T-helper 17 cell (primary cell): ENCODE measurements at places on chromosomes 16 and 17. TPM values are rescaled to one million over a fixed set of nuclear protein-coding genes. Genes with fewer than 3 reads are reported as not detected.

SGCA gene
- total RNA-seq = not detected

IRX6 gene
- not detected for total RNA-seq

CCDC78 gene
- total RNA-seq = 3.7 TPM

CTRB1 gene
- total RNA-seq = not detected

FBXW10B gene
- 0.78 TPM for total RNA-seq

FAM20A gene
- total RNA-seq = not detected

COX6A2 gene
- not detected for total RNA-seq

GRCh38 chr16:82157836-82158235 is 12.2 kb downstream of the MPHOSPH6 start:
- no peaks in the 10 kb centered on the region for H3K27me3 ChIP-seq
- H3K4me1 ChIP-seq = peaks cover 14% of the 10 kb centered on the region
- peak overlapping the region; percentile 86 for H3K27ac ChIP-seq
- no peak for DNase-seq

- H3K4me1 ChIP-seq = no peaks in the 10 kb centered on the region
- no peak overlapping the region for H3K27ac ChIP-seq
- no peaks in the 10 kb centered on the region for H3K36me3 ChIP-seq
- no peak for DNase-seq
- H3K4me3 ChIP-seq = no peak overlapping the region
Measured at GRCh38 chr17:19295473-19296135, 58.4 kb downstream of the EPN2 start.

GRCh38 chr17:75064867-75065561 is 18.0 kb downstream of the KCTD2 start:
- no peaks in the 10 kb centered on the region for H3K27me3 ChIP-seq
- peak overlapping the region; percentile 88 for H3K27ac ChIP-seq
- peaks cover 25% of the 10 kb centered on the region for H3K4me1 ChIP-seq
- peaks cover 3% of the 10 kb centered on the region for H3K36me3 ChIP-seq
- H3K4me3 ChIP-seq = no peak overlapping the region

DNA sequence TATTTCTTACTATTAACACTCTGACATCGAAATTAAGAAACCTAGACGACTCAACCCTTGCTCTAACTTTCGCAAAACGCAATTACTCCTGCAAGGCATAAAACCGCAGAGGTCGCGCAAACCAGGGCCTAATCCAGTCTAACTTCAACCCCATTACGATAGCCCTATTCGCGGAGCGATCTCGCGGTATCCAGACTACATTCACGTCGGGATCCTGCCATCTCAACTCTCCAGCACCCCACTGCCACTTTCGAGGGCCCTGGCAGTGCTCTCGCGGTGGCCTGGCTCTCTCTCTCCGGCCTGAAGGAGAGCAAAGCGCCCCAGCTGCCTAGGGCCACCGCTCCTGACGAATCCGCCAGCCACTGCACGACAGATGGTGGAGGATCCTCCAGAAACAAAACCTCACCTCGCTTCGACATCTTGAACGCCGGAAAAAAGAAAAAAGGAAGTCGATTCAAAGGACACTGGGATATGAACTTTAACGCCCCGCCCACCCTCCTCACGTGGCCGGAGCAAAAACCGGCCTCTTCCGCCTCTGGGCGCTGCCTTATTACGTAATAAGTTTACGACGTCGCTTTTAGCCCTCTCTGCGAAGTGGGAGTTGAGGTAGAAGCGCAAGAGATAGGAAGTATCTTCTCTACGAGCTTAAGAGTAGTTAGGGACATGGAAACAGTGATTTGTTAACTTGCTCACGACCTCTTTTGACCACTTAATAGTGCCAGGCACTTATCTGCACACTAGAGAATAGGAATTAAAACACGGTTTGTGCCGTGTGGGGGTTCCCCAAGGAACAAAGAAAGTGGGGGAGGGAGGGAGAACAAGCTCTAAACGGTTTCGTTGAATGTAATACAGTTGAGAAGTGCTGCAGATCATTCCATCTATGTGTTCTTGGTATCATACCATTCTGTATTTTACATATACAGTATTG is at the start of gene RPL23:
RPL23 (minus strand) TSS at position 430 of the 928 bp plus-strand sequence; CDS start at position 419, 11 bp downstream.
- peaks cover 42% of the 10 kb centered on the region for H3K4me1 ChIP-seq
- peak within 1 kb of the TSS; percentile 99 for H3K27ac ChIP-seq
- H3K4me3 ChIP-seq = peak within 1 kb of the TSS; percentile 97
- DNase-seq = peak; percentile 72

DNA sequence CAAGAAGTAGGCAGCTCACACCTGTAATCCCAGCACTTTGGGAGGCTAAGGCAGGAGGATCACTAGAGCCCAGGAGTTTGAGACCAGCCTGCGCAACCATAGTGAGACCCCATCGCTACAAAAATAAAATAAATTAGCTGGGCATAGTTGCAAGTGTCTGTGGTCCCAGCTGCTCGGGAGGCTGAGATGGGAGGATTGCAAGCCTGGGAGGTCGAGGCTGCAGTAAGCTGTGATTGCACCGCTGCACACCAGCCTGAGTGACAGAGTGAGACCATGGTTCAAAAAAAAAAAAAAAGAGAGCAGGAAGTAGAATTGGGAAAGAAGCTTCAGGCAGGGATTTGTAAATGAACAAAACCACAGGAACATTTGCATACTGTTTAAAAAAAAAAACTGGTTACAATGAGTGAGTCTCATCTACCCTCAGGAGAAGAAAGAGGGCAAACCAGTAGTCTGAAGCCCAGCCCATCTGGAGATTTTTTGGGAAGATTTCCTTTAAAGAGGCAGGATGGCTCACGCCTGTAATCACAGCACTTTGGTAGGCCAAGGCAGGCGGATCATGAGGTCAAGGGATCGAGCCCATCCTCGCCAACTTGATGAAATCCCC is 7.9 kb downstream of the MPV17L start:
- H3K27me3 ChIP-seq = peaks cover 7% of the 10 kb centered on the region
- no peaks in the 10 kb centered on the region for H3K4me1 ChIP-seq
- H3K36me3 ChIP-seq = no peaks in the 10 kb centered on the region
- DNase-seq = no peak
- no peak overlapping the region for H3K4me3 ChIP-seq
- peak overlapping the region; percentile 29 for H3K27ac ChIP-seq

- DNase-seq = no peak
- H3K27me3 ChIP-seq = no peaks in the 10 kb centered on the region
- no peak overlapping the region for H3K4me3 ChIP-seq
- peak overlapping the region; percentile 91 for H3K27ac ChIP-seq
- no peaks in the 10 kb centered on the region for H3K36me3 ChIP-seq
- peaks cover 10% of the 10 kb centered on the region for H3K4me1 ChIP-seq
Measured at GRCh38 chr17:19897903-19898302, 30.2 kb upstream of the ULK2 start.

DNA sequence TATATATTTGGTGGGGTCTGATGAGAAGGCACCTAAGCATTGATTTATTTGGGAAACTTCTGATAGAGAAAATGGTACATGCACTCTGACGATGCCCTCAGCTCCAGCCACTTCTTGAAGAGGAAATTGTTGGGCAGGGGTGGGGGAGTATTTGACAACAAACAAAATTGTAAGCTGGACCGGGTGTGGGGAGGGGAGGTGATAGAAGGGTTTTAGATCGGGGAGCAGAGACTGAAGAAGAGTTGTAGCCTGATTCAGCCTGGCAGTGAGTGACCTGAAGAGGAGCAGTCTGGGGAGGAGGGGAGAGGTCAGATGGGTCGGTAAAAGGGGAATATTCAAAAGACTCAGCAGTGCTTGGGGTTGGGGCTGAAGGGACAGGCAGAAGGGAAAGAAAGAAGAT is 2284.7 kb downstream of the TP53TG3F start:
- no peak overlapping the region for H3K27ac ChIP-seq
- no peaks in the 10 kb centered on the region for H3K36me3 ChIP-seq
- no peaks in the 10 kb centered on the region for H3K27me3 ChIP-seq
- H3K4me1 ChIP-seq = no peaks in the 10 kb centered on the region
- no peak for DNase-seq

DNA sequence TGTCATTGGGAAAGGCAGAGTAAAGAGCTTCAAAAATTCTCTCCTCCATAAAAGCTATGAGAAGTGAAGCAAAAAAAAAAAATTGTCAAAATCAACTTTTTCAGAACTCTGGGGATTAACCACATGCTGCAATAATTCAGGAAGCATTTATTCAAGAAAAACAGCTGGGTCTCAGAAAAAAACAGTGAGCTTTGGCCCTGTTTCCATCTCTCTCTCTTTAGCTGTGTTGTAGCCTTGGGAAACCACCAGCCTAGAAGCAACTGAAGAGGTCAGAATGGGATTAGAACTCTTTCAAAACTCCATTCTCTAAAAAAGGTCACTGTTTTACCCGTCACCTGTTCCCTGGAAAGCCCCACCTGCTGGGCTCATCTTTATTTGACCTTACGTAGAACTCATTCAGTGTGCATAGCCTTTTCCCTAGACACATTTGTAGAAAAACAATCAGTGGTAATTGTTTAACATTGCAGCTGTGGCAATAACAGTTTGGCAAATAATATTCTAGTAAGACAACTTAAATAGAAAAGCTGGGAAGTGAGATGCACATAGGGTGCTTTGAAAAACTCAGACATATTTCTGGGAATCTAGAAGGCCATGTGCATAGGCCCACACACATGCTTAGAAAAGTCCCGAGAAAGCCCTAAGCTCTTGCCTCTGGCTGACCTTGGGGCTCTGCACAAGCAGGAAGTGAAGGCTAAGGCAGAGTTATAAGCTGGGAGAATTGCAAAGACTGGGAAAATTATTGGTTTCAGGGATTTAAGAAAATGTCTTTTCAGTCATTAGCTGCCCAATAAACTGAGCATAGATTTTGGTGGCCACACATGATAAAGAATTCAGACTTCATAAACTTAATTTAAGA is 18.0 kb downstream of the SLC5A11 start:
- no peak overlapping the region for H3K4me3 ChIP-seq
- DNase-seq = no peak
- H3K36me3 ChIP-seq = no peaks in the 10 kb centered on the region
- peaks cover under 1% of the 10 kb centered on the region for H3K27me3 ChIP-seq
- no peaks in the 10 kb centered on the region for H3K4me1 ChIP-seq

GRCh38 chr16:85349365-85350145 is 237.3 kb upstream of the CIBAR2 start:
- H3K4me3 ChIP-seq = no peak overlapping the region
- H3K36me3 ChIP-seq = no peaks in the 10 kb centered on the region
- H3K4me1 ChIP-seq = peaks cover 2% of the 10 kb centered on the region
- DNase-seq = no peak
- H3K27me3 ChIP-seq = no peaks in the 10 kb centered on the region
- H3K27ac ChIP-seq = no peak overlapping the region

DNA sequence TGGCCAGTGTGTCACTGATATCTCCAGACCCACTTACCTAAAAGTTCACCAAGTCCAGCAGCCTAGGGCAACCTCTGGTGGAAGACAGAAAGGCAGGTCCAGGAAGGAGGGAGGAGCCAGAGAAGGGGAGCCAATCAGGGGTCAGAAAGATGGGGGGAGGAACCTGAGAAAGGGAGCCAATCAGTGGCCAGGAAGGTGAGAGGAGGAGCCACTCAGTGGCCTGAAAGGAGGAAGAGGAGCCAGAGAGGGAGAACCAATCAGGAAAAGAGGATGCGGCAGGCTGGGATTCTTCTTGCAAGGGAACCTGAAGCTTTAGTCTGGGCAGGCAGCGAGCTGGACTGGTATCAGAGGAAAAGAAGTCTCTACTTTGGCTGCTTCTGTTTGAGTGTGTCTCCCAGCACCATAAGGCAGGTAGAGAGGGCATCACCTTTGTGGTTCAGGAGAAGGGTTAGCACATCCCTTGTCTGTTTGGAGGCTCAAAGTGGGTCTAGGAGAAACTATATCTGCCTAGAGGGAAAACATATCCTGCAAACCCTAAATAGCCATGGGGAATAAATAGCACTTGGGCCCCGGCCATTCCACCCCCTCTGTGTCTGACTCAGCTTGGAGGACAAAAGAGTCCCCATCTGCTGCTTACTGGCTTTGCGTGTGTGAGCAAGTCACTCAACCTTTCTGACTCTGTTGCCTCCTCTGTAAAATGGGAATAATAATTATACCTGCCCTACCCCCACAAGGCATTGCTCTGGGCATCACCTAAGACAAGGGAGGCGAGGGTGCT is 43.4 kb upstream of the CRHR1 start:
- DNase-seq = no peak
- H3K27me3 ChIP-seq = peaks cover 58% of the 10 kb centered on the region
- no peak overlapping the region for H3K27ac ChIP-seq
- H3K4me1 ChIP-seq = peaks cover 2% of the 10 kb centered on the region

GRCh38 chr17:76845541-76846017 is 22.6 kb upstream of the MGAT5B start:
- no peak for DNase-seq
- peaks cover 75% of the 10 kb centered on the region for H3K27me3 ChIP-seq
- H3K27ac ChIP-seq = no peak overlapping the region
- peaks cover 6% of the 10 kb centered on the region for H3K36me3 ChIP-seq

DNA sequence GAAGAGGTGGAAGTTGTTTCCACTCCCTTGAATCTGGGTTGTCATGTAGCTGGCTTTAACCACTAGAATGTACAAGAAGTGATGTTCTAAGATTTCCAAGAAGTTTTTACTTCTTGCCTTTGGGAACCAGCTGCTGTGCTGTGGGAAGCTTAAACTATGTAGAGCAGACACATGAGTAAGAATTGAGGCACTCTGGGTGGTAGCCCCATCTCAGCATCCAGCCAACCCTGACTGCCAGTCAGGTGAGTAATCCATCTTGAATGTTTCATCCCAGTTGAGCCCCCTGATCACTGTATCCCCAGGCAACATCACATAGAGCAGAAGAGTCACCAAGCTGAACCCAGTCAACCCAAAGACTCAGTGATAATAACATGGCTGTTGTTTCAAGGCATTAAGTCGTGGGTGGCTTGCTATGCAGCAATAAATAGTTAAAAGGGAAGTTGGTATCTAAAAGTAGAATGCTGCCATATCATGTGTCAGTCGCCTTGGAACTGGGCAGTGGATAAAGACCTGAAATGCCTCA is 62.8 kb upstream of the GPR139 start:
- peaks cover 6% of the 10 kb centered on the region for H3K27me3 ChIP-seq
- peaks cover 3% of the 10 kb centered on the region for H3K36me3 ChIP-seq
- H3K27ac ChIP-seq = no peak overlapping the region
- no peaks in the 10 kb centered on the region for H3K4me1 ChIP-seq

DNA sequence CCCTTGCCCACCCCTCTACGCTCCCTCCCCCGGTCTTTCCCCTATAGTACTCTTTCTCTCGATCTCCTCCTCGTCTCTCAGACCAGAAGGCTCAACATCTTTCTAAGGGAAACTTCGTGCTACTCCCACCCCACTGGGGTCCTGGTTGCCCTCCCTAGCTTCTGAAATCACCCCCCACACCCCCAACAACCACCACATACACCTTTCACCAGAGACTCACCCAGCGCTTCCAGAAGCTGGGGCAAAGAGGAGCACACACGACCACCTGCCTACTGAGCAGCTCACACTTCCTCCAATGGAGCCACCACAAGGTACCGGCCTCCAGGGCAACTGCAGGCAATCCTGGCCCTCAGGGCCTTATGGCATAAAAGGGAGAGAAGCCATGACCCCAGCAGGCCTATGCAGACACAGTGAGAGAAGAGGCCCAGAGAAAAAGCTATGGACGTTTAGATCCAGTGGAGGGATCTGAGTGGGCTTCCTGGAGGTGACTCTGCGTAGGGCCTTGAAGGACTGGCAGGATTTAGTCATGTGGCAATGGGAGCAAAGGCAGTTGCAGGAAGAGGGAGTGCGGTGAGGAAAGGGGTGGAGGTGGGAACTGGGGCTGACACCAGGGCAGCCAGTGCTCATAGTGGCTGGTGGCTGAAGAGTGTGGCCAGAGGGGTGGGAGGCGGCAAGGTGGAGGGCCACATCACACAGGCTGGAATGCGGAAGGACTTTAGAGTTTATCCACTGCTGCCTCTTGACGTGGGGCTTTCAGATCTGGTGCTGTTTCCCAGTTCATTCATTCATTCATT is 12.1 kb upstream of the TMEM92 start:
- H3K4me3 ChIP-seq = no peak overlapping the region
- peaks cover 5% of the 10 kb centered on the region for H3K36me3 ChIP-seq
- peaks cover 36% of the 10 kb centered on the region for H3K27me3 ChIP-seq
- H3K27ac ChIP-seq = peak overlapping the region; percentile 57

GRCh38 chr16:79772048-79772447 is 171.5 kb upstream of the MAF start:
- H3K27me3 ChIP-seq = peaks cover 18% of the 10 kb centered on the region
- no peak overlapping the region for H3K27ac ChIP-seq
